DMS79 (cell line): ENCODE measurements at places on chromosomes 5 and 9.

DNA sequence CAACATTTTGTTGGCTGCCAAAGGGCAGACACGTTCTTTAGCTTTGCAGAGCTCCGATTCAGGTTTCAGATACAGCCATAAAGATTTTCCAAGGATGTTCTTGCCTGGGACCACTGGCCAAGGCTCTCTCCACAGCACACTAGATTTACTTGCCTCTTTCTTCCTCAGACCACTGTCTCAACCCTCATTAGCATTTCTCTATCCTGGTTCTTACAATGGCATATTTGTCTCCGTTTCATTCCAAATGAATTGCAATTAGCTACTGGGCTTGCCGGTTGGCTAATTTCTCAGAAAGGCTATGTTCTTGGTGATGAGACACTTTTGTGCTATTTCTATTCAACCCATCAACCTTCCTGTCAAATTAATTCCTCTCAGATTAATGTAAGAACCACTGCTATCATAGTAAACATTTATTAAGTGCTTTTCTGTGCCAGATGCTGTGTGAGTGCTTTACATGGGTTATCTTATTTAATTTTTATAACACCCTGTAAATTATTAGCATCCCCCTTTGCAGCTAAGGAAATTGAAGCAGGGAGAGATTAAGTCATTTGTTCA, 118.4 kb upstream of the NR3C1 start:
- DNase-seq = no peak

DNA sequence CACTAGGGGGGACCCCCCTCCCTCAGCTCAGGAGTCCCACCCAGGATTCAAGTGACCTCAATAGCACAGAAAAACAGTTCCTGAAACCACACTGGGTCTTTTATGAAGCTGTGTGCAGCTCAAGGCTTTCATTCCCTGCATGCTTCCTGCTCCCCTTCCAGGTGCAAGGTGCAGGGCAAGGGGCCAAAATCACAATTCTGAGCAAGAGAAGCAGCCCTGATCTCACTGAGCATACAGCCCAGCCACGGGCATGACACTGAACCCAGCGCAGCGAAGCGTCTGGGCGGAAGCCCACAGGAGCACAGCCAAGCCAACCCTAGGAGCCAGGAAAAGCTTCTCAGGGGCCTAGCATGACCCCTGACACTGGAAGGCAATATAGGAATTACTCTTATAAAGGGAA, 62.9 kb downstream of the IRX2 start:
- DNase-seq = no peak

DNA sequence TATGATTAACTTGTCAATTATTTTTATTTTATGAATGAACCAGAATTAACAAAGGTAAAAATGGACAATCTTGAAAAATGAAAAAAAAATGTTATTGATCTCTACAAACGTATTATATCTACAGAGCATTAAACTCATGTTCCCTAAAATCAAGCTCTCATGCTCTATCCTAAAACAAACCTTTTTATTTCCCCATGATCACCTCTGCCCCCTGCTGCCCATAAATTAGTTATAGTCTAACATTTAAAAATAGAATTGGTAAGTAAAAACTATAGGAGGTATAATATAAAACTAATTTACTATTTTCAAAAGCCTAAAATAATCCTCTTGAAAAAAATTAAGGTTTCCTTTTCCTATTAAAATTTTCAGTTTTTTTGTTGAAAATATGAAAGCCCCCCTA, 168.0 kb upstream of the POU5F2 start:
- DNase-seq = no peak

- DNase-seq = no peak
Observed at GRCh38 chr9:135888126-135888765, 19.1 kb downstream of the CAMSAP1 start.

DNA sequence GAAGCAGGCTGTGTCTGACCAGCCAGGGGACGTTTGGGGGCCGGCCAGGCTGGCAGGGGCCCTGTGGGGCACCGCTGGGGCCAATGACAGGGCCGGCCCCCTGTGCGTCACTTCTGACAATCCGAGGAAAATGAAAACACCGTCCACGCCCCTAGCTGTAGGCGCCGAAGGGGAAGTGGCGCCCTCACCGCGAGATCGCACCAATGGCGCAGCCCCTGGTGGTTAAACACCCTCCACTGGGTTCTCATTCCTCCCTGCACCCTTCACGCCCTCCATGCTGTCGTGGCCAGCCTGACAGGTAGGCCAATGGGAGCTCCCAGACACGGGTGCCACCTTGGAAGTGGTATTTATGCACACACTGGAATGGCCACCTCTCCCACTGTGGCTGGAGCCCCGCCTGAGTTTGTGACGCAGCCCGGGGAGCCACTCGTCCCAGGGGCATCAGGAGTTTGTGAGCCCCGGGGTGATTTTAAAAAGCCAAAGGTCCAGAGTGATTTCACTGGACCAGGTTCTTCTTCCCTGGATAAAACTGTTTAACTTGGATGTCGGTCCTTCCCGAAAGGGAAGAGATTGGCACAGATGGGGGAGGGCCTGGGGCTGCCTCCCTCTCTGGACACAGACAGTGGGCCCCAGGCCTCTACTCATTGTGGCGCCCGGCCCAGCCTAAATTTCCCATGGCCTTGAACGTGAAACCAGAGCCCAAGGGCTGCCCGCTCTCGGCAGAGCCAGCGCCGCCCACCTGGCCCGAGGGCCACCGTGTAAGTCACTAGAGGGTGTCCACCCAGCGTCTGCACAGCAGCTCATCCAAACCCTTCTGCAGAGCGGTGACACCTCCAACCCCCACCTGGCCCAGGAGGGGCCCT, 49.7 kb downstream of the NKD2 start:
- DNase-seq = no peak

GRCh38 chr5:50365426-50366251, 75.4 kb downstream of the EMB start:
- DNase-seq = no peak

GRCh38 chr5:360257-361027, 38.9 kb downstream of the AHRR start:
- no peak for DNase-seq

DNA sequence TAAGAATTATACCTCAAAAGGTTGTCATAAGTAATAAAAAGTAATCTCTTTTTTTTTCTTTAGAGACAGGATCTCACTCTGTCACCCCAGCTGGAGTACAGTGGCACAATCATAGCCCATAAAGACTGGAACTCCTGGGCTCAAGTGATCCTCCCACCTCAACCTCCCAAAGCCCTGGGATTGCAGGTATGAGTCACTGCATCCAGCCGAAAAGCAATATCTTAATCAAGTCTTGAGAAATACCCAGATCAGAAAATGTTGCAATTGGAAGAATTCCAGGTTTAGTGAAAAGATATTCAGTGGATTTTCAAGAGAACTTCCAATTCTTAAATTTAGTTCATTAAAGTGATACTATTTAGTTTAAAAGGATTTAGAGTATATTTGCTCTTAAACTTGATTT, 40.9 kb upstream of the IDNK start:
- no peak for DNase-seq

- DNase-seq = no peak
Observed at GRCh38 chr5:102670224-102670836, 84.8 kb upstream of the PAM start.

GRCh38 chr5:84480873-84481637, 96.4 kb upstream of the EDIL3 start:
- DNase-seq = no peak

DNA sequence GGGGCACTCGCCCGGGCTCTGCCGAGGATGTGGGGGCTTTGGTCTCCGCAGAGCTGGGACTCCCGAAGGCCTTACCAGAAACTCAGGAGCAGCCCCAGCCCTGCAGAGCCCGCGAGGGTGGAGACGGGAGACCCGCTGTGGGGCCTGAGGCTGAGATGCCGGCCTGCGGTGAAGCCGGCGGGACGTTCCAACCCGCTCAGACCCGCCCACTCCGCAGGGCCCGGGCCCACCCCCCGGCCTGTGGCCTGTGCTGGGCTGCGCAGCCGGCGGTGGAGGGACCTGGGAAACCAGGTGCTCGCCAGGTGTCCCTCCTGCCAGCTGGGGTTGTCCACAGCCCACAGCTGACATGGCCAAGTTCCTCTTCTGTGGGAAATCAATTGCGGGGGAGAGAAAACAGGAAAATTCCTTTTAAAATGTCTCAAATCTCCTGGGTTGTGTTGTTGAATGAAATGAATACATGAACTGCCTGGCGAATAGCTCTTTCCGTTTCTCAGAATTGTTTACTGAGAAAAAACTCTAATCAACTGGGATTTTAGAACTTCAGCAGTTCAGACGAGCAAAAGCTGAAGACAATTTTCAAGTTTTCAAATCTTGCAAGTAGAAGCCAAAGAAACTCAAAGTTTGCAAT, 49.0 kb upstream of the IRX4 start:
- DNase-seq = no peak
